ENCODE measurements at places on chromosomes 5 and 9.

DNA sequence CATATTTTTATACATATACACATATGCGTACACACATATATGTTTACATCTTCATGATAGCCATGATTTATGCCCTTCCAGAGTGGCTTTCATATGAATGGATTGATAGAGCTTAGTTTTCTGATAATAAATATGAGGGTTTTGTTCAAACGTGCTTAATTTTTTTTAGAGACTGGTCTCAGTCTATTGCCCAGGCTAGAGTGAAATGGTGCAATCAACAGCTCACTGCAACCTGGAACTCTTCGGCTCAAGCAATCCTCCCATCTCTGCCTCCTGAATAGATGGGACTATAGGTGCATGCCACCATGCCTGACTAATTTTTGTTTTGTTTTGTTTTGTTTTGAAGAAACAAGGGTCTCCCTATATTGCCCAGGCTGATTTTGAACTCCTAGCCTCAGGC, 48.6 kb upstream of the ZSWIM6 start:
- DNase-seq, result no peak

DNA sequence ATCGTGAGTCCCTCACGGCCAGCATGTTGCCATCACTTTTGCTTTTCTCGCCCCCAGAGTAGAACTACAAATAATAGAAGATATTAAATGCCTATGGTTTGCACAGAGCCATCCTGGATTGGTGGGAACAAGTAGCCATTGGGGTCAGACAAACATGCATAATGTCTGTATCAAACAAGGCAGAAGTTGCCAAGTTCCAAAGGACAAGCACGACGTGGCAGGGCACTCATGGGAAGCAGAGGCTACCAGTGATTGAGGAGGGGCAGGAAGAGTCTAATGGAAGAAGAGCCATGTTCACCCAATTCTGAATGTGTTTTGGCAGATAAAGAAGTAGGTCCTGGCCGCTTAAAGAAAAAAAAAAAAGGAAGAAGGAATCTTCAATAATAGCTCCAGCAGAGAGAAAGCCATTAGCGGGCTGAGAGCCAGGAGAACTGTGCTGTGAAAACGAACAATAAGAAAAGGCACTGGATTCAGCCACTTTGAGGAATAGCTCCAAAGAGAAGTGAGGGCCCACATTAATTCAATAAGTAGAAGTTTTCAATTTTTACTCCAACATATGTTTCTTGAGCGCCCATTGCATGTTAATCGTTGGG, 153.7 kb upstream of the ADCY2 start:
- DNase-seq, result no peak

- no peak for DNase-seq
These were observed 70.5 kb downstream of the FBXL7 start for GRCh38 chr5:15570491-15570890.

- no peak for DNase-seq
These were observed 186.6 kb upstream of the PANK3 start for GRCh38 chr5:168765551-168766425.

- DNase-seq, result peak; percentile 93
These were observed 3.3 kb upstream of the CDC20B start for GRCh38 chr5:55176176-55176818.

DNA sequence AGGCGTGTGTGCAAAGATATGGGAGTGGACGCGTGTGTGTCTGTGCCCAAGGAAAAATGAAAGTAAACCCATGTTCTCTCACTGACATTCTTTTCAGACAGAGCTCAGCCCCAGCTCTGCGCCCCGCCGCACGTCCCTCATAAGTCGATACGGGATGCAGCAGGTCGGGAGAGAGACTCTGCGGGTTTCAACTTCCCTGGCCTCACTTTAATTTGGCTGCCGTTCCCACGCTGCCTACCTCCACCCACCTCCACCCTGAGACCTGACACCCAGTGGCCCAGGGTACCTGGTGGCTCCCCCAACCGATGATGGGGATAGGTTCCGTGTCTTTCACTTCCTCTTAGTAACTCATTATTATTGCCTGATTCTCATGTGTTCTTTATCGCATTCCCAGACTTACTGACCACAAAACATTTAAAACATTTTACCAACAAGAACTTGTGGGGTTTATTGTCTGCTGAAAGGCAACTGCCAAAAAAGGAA, 19.4 kb downstream of the LHX2 start:
- peak; percentile 49 for DNase-seq

- DNase-seq, result no peak
These were observed 141.3 kb upstream of the EPB41L4A start for GRCh38 chr5:112560371-112560770.

- no peak for DNase-seq
These were observed 93.3 kb downstream of the MELK start for GRCh38 chr9:36665921-36666431.
